ENCODE measurements at places on chromosomes 12 and 14.

- no peak for DNase-seq
Measured at GRCh38 chr14:91835197-91835919, 32.0 kb downstream of the TC2N start.

DNA sequence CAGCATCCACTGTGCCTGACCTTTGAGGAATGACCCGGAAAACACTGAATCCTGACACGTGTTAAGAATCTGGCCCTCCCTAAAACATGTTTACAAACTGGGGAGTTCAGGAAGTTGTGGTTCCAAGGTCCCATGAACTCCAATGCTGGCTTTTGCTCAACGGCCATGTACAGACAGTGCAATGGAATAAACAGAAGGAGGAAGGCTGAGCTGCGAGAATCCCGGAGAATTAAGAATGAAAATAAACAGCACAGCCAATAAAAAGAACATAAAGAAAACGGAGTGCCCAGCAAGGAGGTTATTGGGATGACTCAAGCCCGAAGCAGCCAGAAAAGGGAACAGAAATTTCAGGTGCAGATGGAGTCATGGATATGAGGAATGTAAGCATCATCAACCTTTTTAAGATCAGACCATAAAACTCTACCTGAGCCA lies 32.3 kb downstream of the BCL11B start:
- no peak for DNase-seq

DNA sequence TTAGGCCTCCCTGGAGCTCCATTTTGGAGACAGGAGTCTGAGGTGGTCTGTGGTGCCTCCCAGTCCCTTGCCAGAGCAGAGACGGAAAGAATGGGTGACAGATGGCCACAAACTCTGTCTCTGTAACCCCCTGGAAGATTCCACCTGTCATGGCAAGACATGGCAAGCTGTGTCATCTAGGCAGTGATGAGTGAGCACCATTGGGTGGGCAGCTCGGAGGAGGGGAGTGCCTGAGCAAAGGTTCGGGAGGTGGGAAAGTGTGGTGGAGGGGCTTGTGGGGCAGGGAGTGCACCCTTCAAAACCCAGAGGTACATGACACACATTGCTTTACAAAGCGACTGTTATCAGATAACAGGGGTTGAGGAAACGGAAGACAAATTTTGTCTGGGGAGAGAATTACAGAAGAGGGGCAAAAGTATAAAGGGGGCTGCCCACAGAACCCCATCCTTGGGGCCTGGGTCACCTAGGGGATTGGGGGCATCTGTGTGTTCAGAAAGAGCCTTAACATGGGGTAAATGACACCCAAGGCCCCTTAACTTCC lies 3.5 kb downstream of the RIN3 start:
- DNase-seq, result no peak

DNA sequence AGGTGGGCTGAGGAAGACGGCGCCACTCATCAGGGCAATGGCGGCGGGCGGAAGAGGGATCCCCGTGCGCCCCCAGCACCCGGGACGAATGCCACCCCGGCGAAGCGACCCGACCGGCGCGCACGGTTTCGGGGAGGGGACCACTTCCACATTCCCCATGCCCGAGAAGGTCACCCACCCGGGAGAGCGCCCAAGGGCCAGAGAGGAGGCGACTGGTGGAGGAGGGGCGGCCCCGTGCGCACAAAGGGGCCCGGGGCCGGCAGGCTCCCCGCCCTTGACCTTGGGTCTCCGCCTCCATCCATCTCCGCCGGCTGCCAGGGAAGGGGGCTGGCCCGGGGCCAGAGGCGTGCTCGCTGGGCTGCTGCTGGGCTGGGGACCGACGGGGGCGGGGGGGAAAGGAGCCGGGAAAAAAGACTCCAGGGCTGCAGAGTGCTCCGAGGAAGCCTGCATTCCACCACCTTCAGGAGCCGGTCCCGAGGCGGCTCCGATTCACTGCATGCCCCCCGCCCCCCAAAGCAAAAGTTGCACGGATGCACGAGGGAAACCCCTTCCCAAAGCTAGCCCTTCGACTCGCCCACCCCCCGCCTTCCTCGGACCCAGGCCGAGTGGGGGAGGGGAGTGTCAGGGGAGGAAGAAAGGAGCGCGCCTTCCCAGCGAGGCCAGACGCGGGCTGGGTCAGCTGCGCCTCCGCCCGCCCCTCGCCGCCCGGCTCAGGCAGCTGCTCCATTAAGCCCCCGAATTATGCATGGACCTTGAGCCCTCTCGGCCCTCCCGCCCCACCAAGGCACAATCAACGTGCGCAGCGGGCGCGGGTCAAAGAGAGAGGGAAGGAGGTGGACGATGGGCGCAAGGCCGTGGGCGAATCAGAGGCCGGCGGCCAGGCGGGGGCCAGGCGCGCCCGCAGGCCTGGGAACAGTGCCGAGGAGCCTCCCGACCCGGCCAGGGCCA lies 26.2 kb downstream of the BCL11B start:
- DNase-seq, result no peak

GRCh38 chr14:101717663-101718490 lies 43.6 kb upstream of the PPP2R5C start:
- DNase-seq, result no peak

GRCh38 chr12:114732426-114733030 lies 48.6 kb upstream of the TBX3 start:
- DNase-seq, result no peak

GRCh38 chr12:122635471-122635870 lies 67.7 kb downstream of the HCAR2 start:
- DNase-seq, result no peak

DNA sequence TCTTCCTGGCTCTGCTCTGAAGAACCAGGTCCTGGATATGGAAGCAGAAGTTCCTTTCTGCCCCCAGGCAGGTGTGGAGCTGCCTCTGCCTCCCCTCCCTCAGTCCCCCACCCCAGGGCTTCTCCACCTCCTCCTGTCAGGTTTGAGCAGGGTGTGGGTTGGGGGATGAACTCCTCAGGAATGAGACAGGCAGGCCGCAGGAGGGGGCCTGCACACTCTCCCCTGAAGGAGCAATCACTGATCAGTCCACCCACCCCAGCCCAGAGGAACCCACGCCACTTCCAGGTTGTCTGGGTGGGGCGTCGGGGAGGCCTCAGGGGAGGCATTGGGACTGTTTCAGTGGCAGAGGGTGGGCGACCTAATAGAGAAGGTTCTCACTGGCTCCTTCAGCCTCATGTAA lies 26.6 kb downstream of the FAIM2 start:
- DNase-seq, result no peak

- DNase-seq, result no peak
Measured at GRCh38 chr12:83075471-83075870, 388.8 kb downstream of the TMTC2 start.

DNA sequence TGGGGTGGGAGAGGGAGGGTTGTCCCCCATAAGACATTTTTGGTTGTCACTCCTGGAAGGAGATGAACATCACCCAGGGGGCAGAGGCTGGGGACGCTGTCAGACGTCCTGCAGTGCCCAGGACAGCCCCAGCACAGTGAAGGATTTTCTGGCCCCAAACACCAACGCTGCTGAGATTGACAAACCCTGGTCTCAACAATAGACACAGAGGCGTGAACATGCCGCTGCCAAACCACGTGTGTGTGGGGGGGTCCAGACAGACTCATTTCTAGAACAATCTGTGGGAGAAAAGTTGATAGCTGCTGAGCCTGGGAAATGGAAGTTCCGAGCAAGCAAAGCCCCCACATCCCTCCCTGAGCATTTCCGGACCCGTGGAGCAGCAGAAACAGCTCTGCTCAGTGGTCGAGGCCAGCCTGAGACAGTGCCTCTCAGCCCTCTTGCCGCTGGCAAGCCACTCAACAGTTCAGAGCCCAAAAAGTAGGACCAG lies 43.8 kb upstream of the CLMN start:
- DNase-seq, result no peak

DNA sequence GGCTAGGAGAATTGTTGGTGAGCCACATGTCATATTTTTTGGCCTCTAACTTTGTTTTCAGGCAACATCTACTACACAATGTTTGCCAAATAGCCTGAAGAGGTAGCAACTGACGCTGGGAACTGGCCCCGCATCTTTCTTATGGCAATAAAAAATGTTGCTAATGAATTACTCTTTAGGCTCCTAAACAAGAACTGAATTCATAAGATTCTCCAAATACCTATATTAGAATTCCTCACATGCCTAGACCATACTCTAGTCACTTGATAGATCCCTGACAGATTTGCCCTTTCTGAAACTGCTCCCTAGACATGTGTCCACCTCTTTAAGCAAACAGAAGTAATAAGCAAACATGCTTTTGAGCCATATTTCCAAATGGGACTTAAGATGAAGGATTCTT lies 209.0 kb upstream of the ATXN7L3B start:
- no peak for DNase-seq

DNA sequence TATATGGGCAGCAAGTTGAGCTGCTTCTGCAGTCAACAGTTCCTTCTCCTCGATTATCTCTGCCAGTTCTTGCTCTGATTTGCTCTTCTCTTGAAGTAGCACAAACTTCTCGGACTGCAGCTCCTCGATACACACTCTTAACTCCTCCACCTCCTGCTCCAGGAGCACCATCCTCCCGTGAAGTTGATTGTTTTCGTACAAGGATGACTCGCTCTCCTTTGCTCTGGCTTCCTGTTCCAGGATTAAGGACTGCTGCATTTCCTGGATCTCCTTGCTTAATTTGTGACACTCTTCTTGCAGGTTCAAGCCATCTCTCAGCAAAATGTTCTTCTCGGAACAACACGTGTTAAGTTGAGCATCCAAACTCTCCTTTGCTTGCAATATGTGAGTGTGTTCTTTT lies 56.2 kb upstream of the VPS33A start:
- DNase-seq, result no peak

Measured in activated T-cell treated with anti-CD3 and anti-CD28 coated beads for 48 hours (primary cell).